ENCODE measurements at places on chromosomes 5 and 9.

GRCh38 chr9:78291240-78291925 is 5.5 kb upstream of the PSAT1 start:
- no peak for DNase-seq

GRCh38 chr9:107299437-107299836 is 16.4 kb downstream of the RAD23B start:
- DNase-seq, result no peak

DNA sequence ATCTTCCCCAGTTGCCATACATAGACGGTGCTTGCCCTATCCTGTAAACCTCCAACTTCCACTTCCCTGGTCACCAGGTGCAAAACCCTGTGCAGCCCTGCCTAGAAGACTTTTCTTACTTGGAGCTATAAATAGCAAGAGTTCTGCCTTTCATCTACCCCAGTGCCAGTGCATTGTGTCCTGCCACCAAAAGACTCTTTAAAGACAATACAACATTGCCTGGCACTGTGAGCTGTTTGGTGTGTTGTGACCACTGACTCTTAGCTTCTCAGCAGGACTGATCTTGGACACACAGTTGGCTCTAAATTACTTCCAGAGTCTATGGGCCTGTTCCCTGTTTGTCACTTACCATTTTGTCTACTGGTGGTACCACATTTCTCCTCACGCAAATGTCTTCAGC is 608.1 kb downstream of the CDH9 start:
- no peak for DNase-seq

- DNase-seq, result no peak
These were observed 32.4 kb downstream of the HAPLN1 start for GRCh38 chr5:83688281-83688680.

DNA sequence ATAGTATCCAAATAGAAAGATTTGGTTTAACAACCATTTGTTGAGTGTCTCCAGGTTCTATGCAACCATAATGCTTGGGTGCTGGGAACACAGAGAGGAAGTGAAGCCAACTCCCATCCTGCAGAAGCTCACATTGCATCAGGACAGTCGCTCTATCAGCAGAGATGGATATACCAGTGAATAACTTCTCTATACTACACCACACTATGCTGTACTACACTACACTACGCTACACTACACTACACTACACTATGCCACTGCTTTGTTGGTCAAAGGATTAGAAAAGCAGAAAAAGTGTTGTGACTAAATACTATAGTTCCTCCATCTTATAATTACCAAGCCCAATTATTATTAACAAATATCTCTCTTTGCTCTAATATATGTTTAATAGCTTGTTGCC is 89.2 kb upstream of the PRRC1 start:
- DNase-seq, result no peak

DNA sequence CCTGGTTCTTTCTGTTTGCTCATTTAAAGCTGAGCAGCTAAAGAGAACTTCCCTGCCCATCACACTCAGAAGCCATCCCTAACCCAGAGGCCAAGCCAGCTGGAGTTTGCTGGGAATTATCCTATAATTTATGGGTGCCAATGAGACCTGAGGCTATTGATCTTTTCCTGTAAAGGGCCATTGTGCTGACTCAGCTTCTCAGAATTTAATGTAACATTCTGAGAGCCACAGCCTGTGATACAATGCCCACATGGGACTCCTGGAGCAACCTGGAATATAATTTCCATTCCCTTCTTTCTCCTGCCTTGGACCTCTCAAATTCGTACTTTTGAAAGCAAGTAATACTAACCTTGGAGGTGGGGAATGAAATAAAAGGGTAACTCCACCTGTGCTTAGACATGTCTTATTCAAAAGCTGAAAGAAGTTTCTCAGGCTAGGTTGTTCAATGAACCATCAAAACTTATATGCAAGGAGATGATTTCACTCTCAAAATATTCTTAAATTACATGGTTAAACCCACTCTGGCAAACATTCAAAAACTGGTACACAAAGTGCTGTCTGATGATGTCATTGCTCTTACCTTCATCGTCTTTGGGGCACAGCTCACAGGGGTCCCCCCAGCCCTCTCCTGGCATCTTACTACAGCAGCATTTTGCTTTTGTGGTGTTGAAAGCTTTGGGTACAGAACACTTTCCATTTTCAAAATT is 206.7 kb downstream of the SLC12A2 start:
- DNase-seq, result no peak

GRCh38 chr9:38689678-38690077 is 30.3 kb downstream of the FAM240B start:
- DNase-seq, result no peak

GRCh38 chr5:19880859-19881436 is 107.1 kb downstream of the CDH18 start:
- DNase-seq, result no peak

- peak; percentile 15 for DNase-seq
These were observed 254.3 kb downstream of the MAST4 start for GRCh38 chr5:66850354-66851075.

DNA sequence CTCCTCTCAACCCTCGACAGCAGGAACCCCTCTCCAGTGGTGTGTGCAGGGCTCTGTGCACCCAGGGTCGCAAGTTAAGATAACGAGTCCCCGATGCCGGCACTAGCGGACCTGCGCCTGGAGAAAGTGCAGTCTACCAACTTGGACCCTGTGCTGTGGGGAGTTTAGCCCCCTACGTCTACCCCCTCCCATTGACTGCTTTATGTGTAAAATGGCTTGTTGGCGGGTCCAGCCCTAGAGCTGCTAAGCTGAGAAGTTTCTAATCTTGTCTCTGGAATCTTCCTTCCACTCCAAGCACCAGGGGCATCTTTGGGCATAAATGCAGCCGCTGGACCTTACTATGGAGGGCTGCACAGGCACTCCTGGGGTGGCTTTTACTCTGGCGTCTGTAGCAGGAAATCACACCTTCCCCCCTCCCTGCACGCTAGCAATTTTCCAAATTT is 7.1 kb upstream of the PITX1 start:
- DNase-seq, result no peak

GRCh38 chr5:128870373-128870772 is 94.9 kb upstream of the SLC27A6 start:
- DNase-seq, result no peak

DNA sequence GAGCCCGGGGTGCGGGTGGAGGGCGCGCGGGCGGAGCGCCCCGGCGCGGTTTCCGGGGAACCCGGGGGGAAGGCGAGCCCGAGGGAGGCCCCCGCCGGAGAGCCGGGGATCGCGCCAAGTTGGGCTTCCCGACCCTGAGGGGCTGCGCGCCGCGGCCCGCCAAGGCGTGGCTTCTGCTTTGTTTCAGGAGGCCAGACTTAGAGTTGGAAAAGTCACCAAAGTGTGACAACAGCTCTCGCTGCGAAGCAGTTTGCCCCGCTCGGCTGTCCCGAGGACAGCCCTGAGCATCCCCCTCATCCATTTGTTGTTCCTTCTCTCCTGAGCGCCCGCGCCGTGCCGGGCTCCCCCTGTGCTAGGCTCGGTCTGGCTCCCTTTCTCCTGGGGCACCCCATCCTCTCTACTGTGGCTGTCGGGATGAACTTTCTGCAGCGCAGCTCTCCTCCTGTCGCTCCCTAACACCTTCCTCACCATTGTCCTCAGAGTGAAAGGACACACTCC is 410 bp downstream of the GLIPR2 start:
- DNase-seq, result no peak

DNA sequence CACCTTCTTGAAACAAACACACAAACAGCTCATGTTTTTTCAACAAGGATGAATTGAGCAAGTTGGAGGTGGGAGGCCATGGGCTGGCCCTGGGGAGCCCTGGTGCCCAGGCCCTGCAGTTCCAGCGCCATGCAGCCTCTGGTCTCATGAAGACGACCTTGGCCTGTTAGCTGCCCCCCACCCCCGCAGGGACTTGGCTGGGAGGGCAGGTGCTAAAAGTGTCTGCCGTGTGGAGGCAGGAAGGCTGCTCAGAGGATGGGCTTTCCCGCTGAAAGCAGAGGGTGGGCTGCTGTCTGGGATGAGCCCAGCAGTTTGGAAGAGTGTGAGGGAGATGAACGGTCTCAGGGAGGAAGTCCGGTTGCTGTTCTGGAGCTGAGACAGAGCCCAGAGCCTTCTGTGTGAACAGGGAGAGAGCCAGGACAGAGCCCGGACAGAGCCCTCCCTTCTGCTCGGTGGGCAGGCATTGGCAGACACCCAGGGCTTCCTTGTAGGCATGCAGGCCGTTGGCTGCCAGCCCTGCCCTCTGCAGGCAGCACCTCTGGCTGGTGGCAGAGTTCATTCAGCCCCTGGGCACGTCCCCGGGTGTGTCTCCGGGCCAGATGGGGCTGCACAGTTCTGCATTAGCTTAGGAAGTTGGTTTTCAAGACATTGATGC is 18.7 kb downstream of the ROPN1L start:
- no peak for DNase-seq

GRCh38 chr9:136587145-136587943 is 41.5 kb upstream of the NOTCH1 start:
- peak; percentile 87 for DNase-seq

DNA sequence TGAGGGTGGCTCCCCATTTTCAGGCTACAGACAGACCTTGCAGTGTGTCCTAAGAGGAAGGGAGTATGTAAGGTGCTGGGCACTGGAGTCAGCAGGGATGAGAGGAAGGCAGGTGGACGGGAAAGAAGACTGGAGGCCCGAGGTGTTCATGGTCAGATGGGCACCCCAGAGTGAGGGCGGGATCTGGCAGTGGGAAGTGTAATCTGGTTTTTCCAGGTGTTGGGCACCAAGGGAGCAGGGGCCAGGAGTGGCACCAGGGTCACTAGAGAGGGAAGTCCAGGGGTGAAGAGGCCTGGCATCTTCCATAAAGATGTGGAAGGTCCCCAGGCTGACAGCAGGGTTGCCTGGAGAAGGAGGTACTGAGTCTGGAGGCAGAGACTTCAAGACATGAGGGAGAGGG is 29.7 kb downstream of the PITX1 start:
- DNase-seq, result no peak

GRCh38 chr5:136309932-136310598 is 55.3 kb downstream of the TRPC7 start:
- no peak for DNase-seq

DNA sequence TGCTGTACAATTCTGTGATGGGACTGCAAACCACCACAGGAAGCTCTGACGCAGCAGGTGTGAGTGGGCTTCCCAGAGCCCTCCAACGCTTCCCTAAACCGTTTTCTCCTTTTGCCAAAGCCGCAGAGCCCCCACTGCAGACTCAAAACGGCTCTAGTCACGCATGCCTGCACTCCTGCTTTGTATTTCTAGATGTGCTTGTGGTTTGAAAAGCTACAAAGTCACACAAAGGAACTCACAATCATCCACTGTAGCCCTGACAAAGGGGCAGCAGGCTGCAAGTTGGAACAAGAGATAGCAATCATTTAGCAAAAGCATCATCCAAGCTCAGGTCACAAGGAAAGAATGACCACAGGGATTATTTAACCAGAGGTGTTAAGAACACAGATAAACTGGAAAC is 79.3 kb downstream of the PTPN3 start:
- DNase-seq, result peak; percentile 52

GRCh38 chr9:105554042-105554441 is 3.9 kb upstream of the FKTN start:
- DNase-seq, result no peak

- no peak for DNase-seq
These were observed 65.9 kb downstream of the GABBR2 start for GRCh38 chr9:98642661-98643312.

DNA sequence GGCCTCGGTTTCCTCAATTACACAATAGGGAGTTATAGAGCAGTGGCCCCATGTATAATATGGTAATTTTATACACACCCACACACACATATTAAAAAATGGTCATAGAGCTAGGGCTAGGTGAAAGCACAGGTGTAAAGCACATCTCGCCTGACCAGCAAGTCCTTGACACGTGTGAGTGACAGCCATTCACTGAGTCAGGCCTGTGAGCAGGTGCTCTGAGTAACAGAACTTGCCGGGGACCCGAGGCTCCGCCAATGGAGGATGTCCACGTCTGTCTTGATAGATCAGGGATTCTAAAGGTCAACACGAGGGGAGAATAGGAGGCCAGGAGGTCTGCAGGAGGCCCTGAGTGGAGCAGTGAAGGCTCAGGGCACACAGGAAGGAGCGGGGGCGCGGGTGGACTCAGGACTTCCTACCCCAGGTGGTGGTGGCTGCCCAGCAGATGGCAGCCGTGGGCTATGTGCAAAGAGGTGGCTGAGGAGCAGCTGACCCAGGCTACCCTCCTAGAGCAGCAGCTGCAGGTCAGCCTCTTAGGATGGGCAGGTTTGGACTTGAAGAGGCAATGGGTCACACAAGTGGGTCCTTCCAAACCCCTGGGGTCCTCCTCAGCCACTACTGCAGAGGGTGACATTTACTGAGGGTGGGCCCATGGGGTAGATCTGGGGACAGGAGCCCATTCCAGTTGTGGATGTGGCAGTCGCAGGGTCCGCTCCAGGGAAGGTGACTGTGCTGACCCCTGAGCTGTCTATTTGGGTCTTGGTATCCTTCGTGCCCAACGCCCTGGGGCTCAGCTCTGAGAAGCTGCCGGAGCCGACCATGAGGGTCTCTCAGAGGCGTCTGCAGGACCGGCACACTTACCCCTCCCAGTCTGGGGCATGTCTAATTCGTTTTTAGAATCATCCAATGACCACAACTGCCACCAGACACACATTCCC is 45.9 kb downstream of the PRRT1B start:
- DNase-seq, result peak; percentile 62

DNA sequence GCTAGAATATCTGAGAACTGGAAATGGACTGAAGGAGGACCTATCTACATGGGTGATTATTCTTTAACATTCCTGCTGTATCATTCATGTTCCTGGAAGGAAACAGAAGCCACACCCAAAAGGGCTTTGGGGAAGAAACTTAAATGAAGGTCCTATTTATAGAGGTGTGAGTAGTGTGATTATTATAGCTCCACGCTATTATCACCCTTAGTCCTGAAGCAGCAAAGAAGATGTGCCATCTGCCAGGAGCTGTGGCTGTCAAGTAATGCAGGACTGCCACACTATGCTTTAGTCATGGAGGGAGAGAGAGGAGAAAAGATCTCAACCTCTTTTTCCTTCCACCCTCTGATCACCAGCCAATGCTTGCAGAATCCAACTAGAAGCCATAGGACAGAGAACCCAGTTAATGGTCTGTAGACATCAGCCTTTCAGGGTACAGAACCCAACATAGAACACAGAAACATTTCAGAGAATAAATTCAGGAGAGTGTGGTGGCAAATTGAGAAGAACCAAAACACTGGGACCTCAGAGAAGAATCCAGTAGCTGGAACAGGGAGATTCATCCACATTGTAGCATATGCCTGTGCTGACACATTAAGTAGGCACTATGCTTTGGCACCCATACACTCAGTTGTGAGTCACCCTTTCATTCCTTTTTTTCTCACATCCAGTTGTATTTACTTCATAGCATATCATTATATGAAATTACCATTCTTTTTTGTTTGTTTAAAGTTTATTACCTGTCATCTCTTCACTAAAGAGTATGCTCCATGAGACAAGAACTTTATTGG is 21.0 kb upstream of the RNF180 start:
- DNase-seq, result no peak

GRCh38 chr5:137345396-137345795 is 153.7 kb downstream of the SPOCK1 start:
- DNase-seq, result no peak

Data from GF-D8 (cell line).